ENCODE measurements at places on chromosomes 6 and 20.

GRCh38 chr6:34834789-34835518 is 43.1 kb downstream of the BLTP3A start:
- DNase-seq, result no peak

GRCh38 chr6:128065072-128065471 is 164.2 kb upstream of the THEMIS start:
- DNase-seq, result no peak

- no peak for DNase-seq
These were observed 77.8 kb downstream of the JAG1 start for GRCh38 chr20:10595985-10596384.

DNA sequence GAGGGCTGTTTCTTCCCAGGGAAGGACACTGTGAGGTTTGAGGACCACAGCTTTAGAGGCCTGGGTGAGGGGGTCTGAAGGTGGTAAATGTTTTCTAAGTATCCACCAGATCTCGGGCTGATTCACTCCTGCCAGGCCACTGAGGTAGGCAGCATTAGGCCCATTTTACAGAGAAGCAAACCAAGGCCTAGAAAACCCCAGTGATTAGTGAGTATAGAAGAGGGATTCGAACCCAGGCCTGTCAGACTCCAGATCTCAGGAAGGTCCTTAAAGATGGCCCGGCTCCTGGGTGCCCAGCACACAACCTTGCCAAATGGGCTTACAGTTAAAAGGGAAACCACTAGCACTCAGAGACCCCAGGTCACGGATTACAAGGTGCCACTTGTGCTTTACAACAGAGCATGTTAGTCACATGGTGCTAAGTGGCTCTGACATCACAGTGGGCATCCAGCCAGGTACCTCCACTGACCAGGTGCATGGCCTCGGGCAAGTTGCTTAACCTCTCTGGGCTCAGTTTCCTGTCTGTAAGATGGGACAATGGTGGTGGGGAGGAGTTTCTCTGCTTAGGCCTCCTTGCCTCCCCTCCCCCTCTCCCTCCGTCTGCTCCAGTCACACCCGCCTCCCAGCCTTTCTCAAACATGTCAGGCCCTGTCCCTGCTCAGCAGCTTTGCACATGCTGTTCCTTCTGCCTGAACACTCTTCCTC is 18.8 kb upstream of the SIRPA start:
- DNase-seq, result no peak

GRCh38 chr20:14666696-14667095 is 329.3 kb upstream of the FLRT3 start:
- DNase-seq, result no peak

DNA sequence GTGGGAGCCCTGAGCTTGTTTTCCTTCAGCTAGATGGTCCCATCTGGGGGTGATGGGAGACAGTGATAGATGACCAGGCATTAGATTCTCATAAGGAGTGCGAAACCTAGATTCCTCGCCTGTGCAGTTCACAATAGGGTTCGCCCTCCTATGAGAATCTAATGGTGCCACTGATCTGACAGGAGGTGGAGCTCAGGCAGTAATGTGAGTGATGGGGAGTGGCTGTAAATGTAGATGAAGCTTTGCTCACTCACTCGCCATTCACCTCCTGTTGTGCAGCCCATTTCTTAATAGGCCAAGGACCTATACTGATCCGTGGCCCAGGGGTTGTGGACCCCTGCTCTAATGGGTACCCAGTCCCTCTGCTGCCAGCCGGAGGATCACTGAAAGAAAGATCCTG is 20.7 kb upstream of the KCNB1 start:
- DNase-seq, result no peak

DNA sequence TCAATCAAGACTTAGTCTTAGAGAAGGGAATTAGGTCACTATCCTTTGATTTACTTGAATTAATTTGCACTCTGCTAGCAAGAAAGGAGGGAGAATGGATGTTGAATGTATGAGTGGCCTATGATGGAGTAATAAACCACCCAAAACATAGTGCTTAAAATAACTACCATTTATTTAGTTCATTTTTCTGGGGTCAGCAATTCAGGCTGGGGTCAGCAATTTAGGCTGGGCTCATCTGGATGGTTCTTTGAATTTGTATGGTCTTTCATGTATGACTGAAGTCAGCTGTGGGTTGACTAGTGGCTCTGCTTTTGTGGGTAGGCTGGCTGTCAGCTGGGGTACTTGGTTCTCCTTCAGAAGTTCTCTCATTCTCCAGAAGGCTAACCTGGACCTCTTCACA is 21.0 kb upstream of the LAMA4 start:
- no peak for DNase-seq

- DNase-seq, result no peak
These were observed 548.7 kb downstream of the TBC1D32 start for GRCh38 chr6:120785459-120786086.

DNA sequence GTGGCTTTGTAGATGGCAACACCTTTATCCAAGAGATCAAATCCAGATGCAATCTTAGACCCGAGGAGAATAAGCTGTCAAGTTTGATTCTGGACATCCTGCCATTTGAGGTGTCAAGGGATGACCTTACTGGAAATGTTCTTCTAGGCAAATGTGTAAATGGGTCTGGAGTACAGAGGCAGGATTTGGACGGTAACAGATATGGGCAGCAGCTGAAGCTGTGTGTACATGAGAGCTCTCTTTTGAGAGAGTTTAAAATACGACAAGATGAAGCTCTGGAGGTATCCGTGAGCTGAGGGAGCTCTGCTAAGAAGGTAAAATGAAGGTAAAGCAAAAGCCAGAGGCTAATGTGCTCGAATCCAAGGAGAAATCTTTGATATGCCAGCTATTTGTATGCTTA is 56.6 kb downstream of the RALGAPA2 start:
- DNase-seq, result no peak

DNA sequence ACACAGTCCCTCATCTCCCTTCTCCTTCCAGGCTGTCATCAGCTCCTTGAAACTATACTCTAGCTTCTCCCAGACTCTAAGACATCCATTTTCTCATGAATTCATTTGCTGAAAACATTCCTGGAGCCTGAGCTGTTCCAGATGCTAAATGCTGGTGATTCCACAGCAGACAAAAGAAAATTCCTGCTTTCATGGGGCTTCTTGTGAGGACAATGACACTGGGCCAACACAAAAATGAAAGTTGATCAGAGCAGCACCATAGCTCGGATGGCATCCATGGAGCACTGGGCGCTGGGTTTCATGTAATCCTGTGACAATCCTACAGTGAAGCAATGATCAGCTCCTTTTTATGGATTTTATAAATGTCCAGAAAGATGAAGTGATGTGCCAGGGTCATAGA is 47.4 kb upstream of the STX16 start:
- DNase-seq, result no peak

- DNase-seq, result no peak
These were observed 38.2 kb upstream of the TTPAL start for GRCh38 chr20:44437497-44437896.

GRCh38 chr6:13362412-13362811 is 34.1 kb upstream of the TBC1D7 start:
- no peak for DNase-seq

DNA sequence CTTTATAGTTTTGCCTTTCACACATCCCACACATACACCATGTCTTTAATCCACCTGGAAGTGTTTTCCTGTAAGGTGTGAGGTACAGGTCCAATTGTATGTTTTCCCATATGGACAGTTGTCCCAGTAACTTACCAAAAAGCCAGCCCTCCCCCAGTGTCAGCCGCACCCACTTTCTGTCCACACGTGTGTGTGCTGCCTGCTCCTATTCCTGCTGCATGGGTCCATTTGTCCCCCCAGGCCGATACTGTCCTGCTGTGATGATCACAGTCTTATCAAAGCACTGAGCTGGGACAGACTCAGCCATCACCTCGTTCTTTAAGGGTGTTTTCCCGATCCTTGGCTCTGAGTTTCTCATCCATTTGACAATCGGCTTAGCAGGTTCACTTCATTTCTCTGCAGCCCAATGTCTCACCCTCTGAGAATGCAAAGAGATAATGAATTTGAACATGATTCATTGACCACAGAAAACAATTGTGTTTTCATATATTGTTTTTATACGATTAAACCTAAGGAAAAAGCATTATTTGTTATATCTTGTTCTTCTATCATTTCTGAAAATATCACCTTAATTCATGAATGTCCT is 9.6 kb downstream of the VSX1 start:
- DNase-seq, result no peak

- DNase-seq, result no peak
These were observed 26.4 kb downstream of the SDHAF4 start for GRCh38 chr6:70593118-70593486.

DNA sequence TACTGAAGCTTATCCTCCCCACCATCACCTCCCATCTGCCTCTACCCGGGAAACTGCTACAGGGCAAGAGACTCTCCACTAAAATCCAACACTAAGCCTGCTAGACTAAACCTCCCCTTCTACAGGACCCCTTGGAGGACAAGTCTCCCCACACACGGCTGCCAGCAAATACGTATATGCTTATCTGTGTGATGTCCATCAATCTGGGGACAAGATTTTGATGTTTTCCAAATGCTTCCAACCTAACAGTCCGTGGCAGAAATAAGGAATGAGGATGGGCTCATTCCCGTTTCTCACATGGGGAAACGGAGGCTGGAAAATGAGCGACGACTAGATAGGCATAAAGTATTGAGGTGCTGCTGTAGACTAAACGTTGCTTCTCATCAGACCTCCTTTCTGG is 1.8 kb downstream of the KCNK5 start:
- no peak for DNase-seq

- no peak for DNase-seq
These were observed 72.2 kb downstream of the SASH1 start for GRCh38 chr6:148414836-148415235.

DNA sequence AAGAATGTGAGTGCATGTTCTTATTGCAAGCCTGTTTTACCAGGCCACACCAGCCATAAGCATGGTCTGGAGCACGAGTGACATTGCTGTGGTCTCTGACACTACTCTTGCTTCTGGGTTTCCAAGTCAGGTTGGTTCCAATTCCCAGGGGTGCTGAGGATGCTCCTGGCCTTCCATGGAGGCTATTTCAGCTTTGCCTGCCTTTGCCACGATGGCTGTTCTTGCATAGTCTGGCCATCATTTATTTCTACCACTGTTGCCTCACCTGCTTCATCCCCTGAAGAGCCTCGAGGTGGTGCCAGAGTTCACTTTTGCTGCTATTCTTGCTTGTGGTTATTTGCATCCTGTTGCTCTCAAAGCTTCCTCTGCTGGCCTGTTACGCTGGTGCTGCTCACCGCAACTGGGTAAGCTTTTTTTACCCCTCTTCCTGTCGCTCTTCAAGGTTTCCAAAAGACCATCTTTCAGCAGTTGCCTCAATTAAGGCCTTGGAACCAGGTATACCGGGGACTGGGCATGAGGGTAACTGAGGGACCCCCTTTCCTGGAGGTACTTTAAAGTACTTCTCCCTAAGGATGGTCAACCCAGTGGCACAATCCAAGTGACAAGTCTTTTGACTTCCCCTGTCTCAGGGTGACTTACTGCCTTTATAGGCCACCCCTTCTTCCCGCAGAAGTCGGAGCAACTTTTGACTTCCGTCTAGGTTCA is 64.5 kb downstream of the AKAP7 start:
- no peak for DNase-seq

DNA sequence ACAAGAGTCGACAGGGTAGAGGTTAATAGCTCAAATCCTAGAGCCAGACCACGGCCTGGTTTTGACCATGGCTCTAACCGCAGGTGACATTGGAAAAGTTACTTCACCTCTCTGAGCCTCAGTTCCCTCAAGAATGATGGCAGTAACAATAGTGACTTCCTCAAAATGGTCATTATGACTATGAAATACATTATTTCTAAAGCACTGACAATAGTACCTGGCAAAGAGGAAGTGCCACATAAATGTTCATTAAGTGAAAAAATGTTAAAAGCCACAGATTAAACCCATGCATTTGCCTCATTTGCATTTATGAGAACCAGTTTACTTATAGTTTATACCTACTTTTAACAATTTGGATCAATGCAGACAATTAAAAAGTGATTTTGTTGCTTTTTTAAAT is 12.3 kb downstream of the BTBD3 start:
- DNase-seq, result no peak

- no peak for DNase-seq
These were observed 71.5 kb upstream of the SSTR4 start for GRCh38 chr20:22963581-22963980.

GRCh38 chr20:4300401-4300800 is 285.0 kb upstream of the RNF24 start:
- no peak for DNase-seq

- no peak for DNase-seq
These were observed 113.9 kb downstream of the SLC16A10 start for GRCh38 chr6:111201244-111201554.

GRCh38 chr6:119539066-119539746 is 189.6 kb upstream of the MAN1A1 start:
- no peak for DNase-seq

DNA sequence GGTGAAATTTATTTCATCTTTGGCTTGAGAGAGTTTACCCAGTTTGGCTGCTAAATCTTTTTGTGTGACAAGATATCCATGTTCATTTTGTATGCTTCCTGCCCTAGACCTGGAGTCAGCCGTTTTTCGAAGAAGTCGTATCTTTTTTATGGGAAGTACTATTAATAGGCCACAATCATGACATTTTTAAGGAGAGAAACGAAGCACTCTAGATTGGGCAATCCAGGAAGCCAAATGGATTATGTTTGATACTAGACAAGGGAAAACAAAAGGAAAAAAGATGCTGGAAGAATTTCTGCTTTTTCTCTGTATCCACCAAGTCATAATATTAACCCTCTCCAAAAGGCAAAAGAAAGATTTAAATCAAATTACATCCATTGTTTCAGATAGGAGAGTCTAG is 214.6 kb downstream of the HDGFL1 start:
- no peak for DNase-seq

DNA sequence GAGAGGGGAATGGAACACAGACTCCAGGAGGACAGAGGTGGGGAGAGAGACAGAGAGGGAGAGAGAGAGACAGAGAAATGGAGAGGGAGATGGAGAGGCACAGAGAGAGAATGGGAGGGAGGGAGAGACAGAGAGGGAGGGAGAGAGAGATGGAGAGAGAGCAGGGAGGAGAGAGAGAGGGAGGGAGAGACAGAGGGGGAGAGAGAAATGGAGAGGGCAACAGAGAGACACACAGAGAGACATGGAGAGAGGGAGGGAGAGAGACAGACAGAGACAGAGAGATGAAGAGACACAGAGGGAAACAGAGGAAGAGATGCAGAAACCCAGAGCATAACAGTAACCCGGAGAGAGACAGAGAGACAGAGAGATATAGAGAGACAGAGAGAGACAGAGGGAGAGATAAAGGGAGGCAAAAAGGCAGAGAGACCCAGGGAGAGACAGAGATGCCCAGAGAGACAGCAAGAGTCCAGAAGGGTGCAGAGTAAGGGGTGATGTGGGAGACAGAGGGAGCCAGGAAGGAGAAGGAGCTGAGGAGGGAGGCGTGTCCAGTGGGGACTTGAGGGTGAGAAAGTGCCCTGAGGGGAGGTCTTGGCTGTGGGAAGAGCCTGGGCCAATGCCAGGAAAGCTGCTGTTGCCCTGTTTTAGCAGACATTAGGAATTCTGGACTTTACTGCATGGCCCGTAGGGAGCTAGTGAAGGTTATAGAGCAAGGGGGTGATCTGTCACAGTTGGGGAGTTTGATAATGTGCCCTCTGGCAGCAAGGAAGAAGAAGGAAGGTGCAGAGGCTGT is 78.3 kb downstream of the SRC start:
- DNase-seq, result no peak

Data from NCI-H1930 (cell line).